Activated T-cell treated with anti-CD3 and anti-CD28 coated beads for 4 hours (primary cell): ENCODE measurements at places on chromosomes 5 and 9.

GRCh38 chr5:158351485-158352125 lies 492.7 kb upstream of the CLINT1 start:
- no peak for DNase-seq

DNA sequence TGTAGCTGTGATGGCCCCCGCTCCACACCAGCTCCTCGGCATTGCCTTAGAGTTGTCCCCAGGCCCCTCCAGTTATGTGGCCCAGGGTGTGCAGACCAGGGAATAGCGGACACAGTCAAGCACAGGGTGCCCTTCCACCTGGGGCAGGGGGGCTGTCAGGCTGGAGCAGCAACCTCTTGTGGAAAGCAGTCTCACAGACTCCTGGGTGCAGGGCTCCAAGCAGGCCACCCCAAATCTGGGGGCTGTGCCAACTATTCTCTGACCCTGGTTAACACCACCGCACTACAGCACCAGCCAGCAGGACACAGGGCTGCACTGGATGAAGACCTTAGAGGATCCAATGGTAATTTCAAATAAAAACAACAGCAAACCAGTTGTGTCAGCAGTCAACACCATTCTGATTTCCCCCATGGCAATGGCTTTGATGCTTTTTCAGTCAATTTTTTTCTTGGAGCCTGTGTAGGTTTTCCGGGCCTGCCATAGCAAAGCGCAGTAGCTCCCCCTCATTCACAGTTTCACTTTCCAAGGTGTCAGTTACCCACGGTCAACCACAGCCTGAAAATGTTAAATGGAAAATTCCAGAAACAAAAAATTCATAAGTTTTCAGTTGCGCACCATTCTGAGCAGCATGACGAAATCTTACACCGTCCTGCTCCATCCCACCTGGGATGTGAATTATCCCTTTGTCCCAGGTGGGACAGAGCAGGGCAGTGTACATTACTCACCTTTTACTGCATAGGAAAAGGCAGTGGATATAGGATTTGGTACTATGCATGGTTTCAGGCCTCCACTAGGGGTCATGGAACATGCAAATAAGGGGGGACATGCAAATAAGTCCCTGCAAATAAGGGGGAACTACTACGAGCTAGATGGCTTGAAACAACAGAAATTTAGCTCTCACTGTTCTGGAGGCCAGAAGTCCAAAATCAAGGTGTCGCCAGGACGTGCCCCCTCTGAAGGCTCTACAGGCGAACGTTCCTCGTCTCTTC lies 49.0 kb downstream of the C5orf15 start:
- no peak for DNase-seq

DNA sequence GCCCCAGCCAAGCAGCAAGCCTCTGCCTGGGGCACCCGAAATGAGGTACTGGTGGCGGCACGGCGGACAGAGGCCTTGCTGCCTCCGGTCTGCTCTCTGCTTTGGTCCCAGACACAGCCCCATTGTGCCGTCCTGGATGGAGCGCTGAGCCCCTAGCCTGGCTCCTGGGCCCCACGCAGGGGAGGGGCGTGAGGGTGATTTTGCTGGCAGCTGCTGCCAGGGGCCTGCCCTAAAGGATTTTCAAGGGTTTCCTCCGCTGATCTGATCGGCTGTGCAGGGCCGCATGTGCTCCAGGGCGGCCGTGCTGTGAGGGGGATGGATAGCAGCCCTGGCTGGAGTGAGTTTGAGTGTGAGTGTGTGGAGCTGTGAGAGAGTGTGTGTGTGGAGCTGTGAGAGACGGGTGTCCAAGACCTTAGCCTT lies 1.3 kb downstream of the GPSM1 start:
- DNase-seq, result no peak

DNA sequence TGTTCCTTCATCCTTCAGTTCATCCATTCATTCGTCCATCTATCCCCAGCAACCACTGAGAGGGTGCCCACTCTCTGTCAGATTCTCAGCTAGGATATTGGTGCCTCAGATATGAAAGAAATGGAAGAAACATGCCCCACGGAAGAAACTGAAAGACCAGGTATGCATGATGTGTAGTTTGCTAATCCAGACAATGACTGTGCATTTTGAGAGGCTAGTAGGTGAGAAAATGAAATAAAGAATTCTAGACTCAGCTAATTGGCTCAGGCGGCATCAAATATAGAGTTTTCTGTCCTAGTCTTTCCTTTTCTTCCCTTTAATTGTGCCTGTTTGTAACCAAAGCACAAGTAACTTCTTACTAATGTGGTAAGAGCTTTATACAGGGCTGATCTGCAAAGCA lies 104.7 kb downstream of the PDZD2 start:
- DNase-seq, result no peak

DNA sequence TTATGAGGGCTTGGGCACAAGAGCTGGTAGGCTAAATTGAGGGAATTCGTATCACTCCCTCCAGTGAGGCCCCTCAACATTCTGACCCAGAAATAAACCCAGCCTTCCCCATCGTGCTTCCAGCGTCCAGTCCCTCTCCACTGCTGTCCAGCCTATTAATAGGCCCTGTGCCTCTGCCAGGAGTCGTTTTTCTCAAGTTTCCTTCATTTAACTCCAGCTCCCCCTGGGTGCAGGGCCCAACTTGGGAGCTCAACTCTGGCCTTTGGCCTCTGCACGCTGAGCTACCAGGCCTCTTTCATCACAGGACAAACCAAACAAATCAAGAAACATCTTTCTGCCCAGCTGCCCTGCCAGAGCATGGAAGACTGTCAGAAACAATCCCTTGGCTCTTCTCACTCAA lies 10.0 kb downstream of the HBEGF start:
- DNase-seq, result no peak
